Stimulated activated CD8-positive, alpha-beta memory T cell treated with anti-CD3 and anti-CD28 coated beads, Interleukin-15, amount 100 ng/mL, for 1 hour (primary cell): ENCODE measurements at places on chromosomes 5 and 9.

- no peak for DNase-seq
Observed at GRCh38 chr9:550333-550732, 291.2 kb upstream of the DMRT1 start.

DNA sequence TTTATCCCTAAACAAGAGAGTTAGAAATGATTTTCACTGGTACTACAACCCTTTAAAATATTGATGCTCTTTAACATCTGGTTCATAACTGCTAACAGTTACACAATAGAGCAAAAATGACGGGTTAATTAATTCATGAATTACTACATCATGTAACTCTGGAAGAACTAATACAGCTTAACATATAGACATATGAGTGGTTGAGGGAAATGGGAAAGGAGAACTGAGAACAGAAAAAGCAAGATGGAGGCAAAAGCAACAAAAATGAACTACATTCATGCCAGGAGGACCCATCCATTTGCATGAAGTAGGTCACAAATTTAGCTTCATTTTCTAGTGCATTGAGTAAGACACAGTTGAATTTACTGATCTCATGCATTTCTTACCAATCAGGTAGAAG, 61.8 kb downstream of the C9 start:
- DNase-seq = no peak

DNA sequence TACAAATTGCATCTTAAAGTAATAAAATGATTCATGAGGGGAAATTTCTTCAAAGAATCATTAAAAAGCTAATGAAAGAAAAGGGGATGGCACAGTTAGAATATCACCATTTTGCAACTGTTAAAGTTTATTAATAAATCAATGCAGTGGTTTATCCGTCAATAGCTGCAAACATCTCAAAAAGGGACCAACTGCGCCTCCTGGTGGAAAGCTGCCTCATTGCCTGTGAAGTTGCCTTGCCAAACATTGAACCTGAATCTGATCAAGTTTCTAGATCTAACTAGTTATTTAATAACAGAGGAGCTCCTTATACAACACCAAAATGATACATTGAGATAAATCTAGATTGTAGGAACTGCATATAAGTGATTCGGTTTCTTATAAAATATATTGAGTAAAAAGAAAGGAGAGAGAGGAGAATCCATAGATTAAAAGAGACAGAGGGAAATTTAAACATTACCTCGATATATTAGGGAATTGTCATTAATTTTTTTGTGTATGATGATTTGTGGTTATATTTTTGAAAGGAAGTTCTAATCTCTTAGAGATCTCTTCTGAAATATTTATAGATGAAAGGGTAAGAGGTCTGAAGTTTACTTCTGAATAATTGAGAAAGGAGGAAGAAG, 6.9 kb upstream of the NDUFB6 start:
- peak; percentile 76 for DNase-seq

DNA sequence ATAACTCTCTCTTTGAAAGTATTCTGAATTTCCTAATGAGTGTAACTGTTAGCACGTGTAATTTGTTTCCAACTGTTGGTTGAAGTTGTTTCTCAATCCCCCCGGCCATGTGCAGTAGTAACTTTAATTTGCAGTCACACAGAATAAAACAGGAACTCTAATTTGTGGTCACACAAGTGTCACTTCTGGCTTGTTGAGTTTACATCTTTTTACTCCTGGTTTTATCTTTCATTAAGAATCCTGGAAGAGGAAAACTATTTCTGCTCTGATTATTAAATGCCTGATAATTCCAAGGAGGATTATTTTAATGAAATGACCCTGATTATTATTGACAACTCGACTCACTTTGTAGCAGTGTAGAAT, 1.2 kb downstream of the SCAMP1 start:
- DNase-seq = no peak

- no peak for DNase-seq
Observed at GRCh38 chr5:169426784-169427183, 125.8 kb upstream of the SLIT3 start.

- DNase-seq = no peak
Observed at GRCh38 chr9:88531920-88532698, 2.9 kb upstream of the NXNL2 start.

DNA sequence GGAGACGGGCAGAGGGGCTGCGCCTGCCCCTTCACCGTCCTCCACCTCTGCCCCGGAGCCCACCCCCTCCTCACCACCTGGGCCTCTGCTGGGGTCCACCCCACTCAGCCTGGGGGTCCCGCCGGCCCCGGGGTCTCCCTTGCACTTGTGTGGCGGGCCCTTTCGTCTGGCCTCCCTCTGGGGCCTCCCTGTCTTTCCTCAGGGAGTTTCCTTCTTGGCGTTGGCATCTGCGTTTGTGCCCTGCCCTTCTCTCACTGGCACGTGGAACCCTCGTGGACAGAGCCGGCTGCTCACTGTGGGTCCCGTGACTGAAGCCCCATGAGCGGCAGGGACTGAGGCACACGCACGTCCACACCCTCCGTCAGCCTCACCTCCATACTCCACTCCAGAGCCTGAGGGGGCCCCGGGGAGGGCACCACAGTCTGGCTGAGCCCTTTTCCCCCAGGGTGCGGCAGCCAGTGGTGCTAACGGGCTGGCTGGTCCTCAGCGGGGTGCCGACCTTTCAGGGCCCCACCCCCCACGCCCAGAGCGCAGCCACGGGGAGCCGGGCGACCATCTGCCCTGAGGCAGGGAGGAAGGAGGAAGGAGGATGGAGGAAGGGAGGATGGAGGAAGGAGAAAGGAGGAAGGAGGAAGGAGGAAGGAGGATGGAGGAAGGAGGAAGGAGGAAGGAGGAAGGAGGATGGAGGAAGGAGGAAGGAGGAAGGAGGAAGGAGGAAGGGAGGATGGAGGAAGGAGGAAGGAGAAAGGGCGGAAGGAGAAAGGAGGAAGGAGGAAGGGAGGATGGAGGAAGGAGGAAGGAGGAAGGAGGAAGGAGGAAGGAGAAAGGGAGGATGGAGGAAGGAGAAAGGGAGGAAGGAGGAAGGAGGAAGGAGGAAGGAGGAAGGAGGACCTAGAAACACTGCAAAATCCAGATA, 53.0 kb upstream of the NRARP start:
- DNase-seq = no peak

GRCh38 chr9:134929193-134930158, 11.8 kb upstream of the FCN1 start:
- no peak for DNase-seq

GRCh38 chr9:93028448-93029006, 30.0 kb upstream of the SUSD3 start:
- DNase-seq = peak; percentile 23

GRCh38 chr9:130417602-130418001, 27.2 kb upstream of the ASS1 start:
- DNase-seq = no peak

DNA sequence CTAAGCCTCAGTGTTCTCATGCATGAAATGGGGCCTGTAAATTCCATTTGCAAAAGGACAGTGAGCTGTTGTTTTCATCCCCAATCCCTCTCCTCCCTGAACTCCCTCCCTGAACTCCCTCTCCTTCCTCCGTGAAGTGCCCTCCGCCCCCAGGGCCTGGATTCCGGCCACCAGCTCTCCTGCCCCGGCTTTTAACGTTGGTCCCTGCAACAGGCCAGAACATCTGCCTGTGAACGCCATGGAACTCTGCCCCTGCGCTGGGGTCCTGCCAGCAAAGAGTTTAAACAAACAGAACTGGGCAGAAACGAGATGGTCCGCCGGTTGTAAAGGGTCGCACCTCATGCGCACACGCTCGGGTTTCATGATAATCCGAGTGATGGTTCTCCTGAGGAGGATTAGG, 62.4 kb downstream of the SMIM23 start:
- no peak for DNase-seq

GRCh38 chr9:91371894-91372293, 10.2 kb upstream of the AUH start:
- DNase-seq = no peak

- no peak for DNase-seq
Observed at GRCh38 chr5:176640616-176641015, 6.7 kb upstream of the TSPAN17 start.

DNA sequence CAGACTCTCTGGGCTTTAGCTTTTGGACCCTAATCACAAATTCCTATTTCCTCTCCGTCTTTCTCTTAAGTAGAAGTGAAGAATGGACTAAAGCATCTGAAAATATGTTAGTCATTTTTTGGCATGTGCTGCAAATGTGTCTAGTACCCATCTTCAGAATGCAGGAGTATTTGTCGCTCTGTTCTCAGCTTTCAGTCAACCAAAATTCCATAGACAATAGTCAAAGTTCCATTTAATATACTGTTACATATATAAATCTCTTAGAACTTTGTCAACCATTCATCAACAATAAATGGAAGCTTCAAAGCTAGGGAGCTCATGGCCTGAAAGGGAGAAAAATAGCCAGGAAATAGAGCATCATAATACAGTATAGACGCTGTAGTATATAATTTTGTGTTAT, 509.4 kb downstream of the BNC2 start:
- no peak for DNase-seq

DNA sequence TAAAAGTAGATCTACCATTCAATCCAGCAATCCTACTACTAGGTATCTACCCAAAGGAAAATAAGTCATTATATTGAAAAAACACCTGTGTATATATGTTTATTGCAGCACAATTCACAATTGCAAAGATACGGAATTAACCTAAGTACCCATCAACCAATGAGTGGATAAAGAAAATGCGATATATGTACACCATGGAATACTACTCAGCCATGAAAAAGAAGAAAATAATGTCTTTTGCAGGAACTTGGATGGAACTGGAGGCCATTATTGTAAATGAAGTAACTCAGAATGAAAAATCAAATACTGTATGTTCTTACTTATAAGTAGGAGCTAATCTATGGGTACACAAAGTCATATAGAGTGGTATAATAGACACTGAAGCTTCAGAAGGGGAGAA, 63.4 kb upstream of the PITX1 start:
- DNase-seq = no peak

GRCh38 chr9:86099701-86100364, 475 bp upstream of the GOLM1 start:
- DNase-seq = no peak
